Activated CD4-positive, alpha-beta T cell treated with anti-CD3 and anti-CD28 coated beads for 1 hour (primary cell): ENCODE measurements at places on chromosomes 4 and X.

DNA sequence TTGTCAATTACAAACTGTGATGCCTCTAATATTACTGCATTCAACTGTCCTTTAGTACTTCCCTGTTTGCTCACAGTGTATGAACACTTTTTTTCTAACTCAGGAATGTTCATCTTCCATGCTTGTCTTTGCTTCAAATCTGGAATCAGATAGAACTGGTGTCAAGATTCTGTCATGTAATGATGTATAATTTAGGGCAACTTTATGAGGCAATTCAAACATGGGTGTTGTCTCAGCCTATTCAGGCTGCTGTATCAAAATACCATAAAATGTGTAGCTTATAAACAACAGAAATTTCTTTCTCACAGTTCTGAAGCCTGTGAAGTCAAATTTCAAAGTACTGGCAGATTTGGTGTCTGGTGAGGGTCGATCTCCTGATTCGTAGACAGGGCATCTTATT lies 1012.9 kb downstream of the RAB28 start:
- DNase-seq, result no peak

- DNase-seq, result no peak
These were observed 37.0 kb upstream of the GPRIN3 start for GRCh38 chr4:89344571-89344970.

DNA sequence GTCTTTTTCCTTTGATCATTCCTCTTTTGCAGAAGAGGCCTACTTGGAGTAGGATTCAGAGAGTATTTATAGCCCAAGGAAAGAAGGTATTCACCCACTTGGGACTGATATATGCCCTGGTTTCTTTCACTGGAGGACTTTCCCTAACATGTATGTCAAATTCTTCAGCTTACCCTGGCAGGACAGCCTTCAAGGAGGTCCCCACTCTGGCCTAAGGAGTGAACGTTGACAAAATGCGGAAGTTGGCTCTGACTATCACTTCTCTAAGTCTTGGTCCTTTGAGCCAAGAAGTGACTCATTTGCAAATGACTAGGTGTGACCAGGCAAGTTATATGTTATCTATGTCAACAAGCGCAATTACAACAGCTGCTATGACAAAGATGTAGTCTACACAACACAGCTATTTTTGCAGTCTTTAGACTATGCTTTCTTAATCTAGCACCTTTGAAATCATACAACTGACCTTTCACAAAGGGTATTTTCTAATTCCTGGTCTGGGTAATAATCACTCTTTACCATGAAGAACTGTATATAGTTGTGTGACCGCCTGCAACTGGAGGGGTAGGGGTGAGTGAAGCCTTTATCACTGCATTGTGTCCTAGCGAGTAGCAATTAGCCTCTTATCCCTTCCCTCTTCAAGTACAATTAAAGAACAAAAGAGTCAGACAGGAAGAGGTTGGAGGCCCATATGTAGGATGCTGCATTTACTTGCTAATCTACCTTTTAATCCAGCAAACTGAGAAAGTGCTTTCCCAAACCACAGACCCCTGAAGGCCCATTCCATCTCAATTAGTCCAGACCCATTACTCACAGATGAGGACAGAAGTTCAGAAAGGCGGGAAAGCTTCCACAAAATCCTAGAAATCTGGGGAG lies 50.1 kb downstream of the RASGEF1B start:
- no peak for DNase-seq

DNA sequence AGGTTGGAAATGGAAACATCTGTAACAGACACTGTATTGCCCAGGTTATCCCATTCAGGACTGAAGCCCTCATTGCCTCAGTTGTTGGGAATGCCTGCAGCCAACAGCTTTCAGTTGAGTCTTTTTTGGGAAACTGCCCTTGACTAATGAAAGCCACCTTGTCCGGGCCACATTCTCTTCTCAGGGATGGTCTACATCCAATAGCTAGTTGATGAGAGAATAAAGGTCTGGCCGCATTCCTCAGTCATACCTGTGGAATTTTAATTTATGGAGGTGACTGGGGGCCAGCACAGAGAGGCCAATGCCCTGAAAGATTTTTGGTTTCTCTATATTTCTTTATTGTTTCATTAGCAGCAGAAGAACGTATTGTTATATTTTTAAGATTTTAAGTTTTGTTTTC lies 147.6 kb upstream of the MSX1 start:
- no peak for DNase-seq

GRCh38 chr4:81260443-81261101 lies 45.5 kb upstream of the PRKG2 start:
- DNase-seq, result no peak

- no peak for DNase-seq
These were observed 9.9 kb downstream of the CENPVL3 start for GRCh38 chrX:51608766-51609165.

DNA sequence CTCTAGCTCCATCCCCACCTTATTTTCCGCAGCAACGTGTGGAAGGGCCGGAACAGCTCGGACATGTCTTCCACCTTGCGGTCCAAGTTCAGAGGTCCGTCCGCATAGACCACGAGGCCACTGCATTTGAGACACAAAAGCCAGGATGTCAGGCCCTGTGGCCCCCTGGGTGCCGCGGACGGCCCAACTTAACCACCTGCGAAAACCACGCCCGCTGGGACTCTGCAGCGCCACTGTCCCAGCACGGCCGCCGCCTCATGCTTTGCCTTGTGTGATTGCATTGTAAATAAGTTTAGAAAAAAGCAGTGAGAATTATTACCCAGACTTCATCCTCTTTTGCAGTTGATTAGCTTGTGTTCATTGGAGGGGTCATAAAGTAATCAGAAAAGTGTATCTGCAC lies 58.2 kb upstream of the MXD4 start:
- no peak for DNase-seq

GRCh38 chrX:85004255-85004654 lies 578 bp downstream of the APOOL start:
- DNase-seq, result no peak
